ENCODE measurements at places on chromosomes 5 and 9. TPM values are rescaled to one million over a fixed set of nuclear protein-coding genes. Genes with fewer than 3 reads are reported as not detected.

IFNA21 gene
- total RNA-seq: not detected

GPRIN1 gene
- total RNA-seq: 5.7 TPM

CSF1R gene
- total RNA-seq: 4.3 TPM

ARL10 gene
- total RNA-seq: 8.9 TPM

TMEM174 gene
- total RNA-seq: not detected

SLC4A9 gene
- 1.2 TPM for total RNA-seq

HSPB3 gene
- total RNA-seq: 3.1 TPM

DNA sequence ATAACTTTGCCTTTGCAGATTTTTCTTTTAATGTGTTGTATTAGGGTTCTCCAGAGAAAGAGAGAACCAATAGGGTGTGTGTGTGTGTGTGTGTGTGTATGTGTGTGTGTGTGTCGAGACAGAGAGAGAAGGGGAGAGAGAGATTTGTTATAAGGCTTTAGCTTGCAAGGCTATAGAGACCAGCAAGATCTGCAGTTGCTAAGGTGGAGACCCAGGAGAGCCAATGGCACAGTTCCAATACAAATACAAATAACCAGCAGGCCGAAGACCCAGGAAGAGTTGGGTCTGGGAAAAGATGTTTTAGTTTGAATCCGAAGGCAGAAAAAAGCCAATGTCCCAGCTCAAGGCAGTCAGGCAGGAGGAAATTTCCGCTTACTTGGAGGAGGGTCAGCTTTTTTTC is 23.0 kb downstream of the TMOD1 start:
- DNase-seq: no peak

DNA sequence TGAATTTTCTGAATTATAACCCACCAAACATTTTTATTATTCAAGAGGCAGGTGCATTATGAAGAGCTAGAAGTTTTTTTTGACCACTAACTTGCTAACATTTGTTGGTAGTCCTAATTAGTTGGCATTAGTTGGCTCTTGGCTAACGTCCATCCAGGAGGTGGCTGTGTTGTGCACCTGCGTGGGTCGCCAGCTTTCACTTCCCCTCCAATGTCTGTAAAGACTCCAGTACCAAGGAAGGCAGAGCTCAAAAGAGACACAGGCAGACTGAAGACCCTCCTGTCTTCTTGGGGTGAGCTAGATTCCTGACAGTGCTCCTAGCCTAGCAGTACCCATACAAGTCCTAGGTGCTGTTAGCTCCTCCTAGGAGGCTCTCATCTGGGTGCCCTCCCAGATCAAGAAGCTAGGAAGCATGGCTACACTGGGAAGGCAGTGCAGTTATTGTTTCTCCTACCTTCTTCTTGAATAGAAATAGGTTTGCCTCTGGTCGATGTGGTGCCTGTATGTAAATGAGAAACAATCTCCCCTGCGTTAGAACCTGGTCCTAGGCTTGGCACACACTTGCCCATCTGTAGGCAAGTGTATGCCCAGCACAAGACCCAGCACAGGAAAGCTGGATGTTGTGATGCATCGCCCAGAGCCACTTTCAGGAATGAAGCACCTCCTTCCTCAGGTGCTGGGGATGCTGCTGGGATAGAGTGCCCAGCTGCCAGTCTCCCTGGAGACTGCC is 190.9 kb downstream of the ICE1 start:
- DNase-seq: no peak

- no peak for DNase-seq
Measured at GRCh38 chr5:19891658-19892057, 96.3 kb downstream of the CDH18 start.

- DNase-seq: no peak
Measured at GRCh38 chr5:41835645-41836044, 34.6 kb downstream of the OXCT1 start.

GRCh38 chr5:162128117-162128516 is 60.5 kb downstream of the GABRG2 start:
- no peak for DNase-seq

DNA sequence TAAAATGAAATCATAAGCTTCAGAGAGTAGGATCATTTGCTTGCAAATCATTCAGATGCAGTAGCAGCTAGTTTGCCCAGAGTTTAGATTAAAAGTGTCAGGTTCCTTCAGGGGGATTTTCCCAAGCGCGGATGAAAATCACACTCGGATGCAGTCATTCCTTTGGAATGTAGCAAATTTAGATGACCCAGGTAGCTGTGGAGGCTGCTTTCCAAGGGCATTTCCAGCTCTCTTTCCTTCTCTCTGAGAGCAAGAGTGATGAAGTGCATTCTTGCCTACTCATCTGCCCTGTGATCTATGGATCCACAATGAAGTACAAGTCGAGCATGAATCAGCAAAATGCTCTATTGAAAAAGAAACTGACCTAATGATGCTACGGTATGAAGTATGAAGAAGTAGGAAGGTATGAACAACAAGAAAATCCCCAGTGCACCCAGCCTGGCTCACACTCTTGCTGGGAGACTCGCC is 200.2 kb downstream of the PLK2 start:
- DNase-seq: no peak

DNA sequence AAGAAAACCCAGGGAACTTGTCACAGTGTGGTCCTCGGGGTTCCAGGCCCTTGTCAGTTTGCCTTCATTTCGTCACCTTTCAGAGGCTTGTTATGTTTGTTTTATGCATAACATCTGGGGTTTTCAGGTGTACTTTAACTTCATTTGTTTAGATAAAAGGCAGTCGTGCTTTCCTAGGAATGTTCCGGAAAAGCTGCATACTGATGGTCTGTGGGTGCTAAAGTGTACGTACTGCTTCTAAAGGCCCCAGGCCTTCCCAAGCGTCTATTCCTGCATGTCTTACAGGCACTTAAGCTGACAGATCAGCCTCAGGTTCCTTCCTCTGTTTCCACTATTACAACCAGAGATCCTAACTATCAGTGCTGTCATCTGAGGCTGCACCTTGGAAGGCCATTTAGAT is 95.6 kb upstream of the ANKH start:
- DNase-seq: no peak

DNA sequence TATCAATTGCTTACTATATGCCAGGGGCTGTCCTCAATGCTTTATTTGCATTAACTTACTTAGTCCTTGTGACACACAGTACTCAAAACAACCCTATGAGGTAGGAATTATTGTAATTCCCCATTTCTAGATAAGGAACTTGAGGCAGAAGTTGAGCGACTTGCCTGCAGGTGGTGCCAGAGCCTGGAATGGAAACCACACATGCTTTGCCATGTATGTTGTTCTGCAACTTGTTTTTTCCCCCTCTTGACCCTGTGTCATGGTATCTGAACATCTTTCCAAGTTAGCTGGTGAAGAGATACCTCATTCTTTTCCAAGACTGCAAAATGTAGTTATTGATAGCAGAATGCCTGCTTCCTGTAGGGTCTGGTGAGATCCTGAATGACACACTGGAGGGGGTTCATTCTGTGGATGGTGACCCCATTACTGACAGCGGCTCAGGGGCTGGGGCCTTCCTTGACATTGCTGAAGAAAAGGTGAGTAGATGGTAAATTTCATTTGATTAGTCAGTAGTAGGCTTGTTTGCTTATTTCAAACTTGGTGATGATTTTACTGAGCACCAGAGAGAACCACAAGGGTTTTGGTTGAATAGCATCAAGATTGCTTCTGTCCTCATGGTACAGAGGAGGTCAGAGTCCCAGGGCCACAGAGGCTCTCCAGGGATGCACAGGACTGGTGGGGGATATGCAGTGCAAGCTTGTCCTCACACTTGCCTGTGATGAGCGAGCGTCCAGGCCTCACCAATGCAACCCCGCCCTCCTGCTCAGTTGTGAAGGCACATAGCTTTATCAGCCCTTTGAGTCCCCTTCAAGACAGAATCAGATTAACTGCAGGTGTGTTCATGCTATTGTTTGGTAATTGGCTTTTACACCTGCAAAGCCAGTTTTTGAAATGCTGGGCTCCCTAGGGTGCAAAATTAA is 57.0 kb downstream of the COL15A1 start:
- peak; percentile 66 for DNase-seq

GRCh38 chr5:16025681-16026080 is 153.9 kb downstream of the MARCHF11 start:
- DNase-seq: no peak

GRCh38 chr5:177473443-177474001 is at the start of gene DBN1:
TSS of gene DBN1 (minus strand) at chr5:177473634. CDS start at chr5:177473521, 113 bp downstream.
- peak; percentile 53 for DNase-seq

DNA sequence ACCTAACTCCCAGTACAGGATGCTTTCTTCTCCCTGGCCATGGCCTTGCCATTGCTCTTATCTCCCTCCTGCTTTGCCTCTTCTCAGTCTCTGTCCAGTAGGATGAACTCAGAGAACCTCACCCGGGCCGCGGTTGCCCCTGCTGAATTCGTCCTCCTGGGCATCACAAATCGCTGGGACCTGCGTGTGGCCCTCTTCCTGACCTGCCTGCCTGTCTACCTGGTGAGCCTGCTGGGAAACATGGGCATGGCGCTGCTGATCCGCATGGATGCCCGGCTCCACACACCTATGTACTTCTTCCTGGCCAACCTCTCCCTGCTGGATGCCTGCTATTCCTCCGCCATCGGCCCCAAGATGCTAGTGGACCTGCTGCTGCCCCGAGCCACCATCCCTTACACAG is at the start of gene OR5C1:
Gene OR5C1, plus strand, starts transcription at position 103 of the 400 bp plus-strand sequence. Its CDS starts 0 bp downstream, at position 103.
- no peak for DNase-seq

DNA sequence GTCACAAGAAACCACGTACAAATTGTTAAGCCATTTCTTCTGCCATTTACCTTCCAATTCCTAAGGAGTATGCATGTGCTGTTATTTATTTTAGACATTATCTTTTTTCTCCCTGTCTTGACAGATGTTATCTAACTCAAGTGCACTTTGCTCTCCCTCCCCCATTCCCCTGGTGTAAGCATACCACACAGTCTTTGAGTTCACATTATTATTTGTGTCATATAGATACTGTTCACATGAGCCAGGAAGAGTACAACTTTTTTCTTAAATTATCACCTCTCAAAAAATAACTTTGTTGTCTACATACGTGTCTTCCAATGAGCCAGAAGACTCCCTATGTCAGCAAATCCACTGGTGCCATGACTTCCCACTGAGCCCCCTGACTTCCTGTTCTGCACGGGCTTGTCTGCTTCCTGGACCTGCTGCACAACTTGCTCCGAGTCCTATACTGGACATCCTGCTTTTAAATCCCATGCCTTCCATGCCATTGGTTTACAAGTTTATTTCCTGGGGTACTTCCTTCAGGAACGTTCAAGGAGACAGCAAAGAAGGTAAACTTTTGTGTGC is 19.9 kb upstream of the FAM120A start:
- no peak for DNase-seq

DNA sequence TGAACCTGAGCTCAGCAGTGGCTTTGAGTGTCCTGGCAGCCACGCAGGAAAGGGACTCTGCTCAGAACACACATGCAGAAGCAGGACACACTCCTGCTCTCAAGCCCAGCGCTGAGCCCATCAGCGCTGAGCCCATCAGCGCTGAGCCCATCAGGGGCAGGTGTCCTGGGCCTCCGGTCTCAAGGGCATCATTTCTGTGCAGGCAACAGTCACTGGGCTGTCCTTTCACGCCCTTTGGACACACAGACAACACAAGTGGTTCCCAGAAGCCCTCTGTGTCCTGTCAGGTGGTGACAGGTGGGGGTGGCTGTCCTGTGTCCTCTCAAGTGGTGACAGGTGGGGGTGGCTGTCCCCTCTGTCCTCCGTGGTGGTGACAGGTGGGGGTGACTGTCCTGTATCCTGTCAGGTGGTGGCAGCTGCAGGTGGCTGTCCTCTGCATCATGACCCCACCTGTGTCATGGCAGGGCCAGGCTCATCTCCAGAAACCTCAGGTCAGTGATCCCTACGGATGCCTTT is 39.0 kb upstream of the CLPTM1L start:
- DNase-seq: no peak

- DNase-seq: no peak
Measured at GRCh38 chr9:134814598-134815215, 65.9 kb upstream of the FCN2 start.

GRCh38 chr9:137168573-137168903 is 1.3 kb downstream of the LRRC26 start:
- no peak for DNase-seq

- DNase-seq: no peak
Measured at GRCh38 chr5:150457121-150457520, 7.6 kb upstream of the RPS14 start.

- no peak for DNase-seq
Measured at GRCh38 chr9:88706193-88707113, 171.5 kb downstream of the NXNL2 start.

Measured in testis (tissue), 5 donors.